Activated naive CD8-positive, alpha-beta T cell treated with anti-CD3 and anti-CD28 coated beads for 36 hours (primary cell): ENCODE measurements at places on chromosomes 3 and 15. TPM values are rescaled to one million over a fixed set of nuclear protein-coding genes. Genes with fewer than 3 reads are reported as not detected.
A peak's percentile ranks its signal among the peaks of the same experiment; 100 is the strongest.

DNA sequence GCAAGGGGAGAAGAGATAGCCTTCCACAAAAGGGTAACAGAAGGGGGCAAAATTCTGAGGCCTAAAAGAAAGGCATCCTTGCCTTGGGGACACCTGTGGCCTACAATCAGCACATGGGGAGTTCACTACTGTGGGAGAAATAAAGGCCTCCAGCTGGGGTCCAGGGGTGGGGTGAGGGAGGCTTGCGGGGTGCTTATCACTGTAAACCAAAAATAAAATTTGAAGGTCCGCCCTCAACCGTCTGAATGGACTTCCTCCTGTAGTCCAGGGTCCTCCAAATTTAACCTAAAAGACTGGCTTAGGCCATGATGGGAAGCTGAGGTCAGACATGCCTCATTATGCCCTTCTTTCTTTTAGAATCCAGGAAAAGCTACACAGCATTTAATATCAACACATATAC is 2.1 kb upstream of the POLR2M start:
- no peak for DNase-seq

DNA sequence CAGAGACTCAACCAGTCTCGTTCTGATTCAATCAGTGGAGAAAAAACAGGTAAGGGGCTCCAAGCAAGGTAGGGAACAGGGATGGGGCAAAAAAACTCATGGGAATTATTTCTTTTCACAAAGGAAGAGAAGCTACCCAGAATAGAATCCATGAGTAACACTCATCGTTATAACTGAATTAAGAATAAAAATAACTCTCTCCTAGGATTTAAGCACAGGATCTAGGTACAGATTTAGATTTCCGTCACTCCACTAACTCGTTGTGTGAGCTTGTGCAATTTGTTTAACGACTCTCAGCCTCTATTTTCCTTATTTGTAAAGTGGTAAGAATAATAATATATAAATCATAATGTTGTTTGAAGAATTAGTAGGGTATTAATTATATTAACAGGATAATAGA is 68.6 kb downstream of the ADAMTS9 start:
- DNase-seq = no peak

- DNase-seq = no peak
Measured at GRCh38 chr3:69827127-69827526, 87.9 kb downstream of the MITF start.

Gene TMIE
- total RNA-seq = 0.41 TPM

GRCh38 chr3:10357592-10358308 is 36.8 kb upstream of the SEC13 start:
- DNase-seq = no peak

- no peak for DNase-seq
Measured at GRCh38 chr15:63986751-63987341, 59.4 kb downstream of the DAPK2 start.

- DNase-seq = peak; percentile 77
Measured at GRCh38 chr3:46998121-46998851, 18.8 kb downstream of the NBEAL2 start.

- DNase-seq = peak; percentile 4
Measured at GRCh38 chr3:184156522-184156955, 1.4 kb downstream of the DVL3 start.

- no peak for DNase-seq
Measured at GRCh38 chr3:10568549-10568948, 63.2 kb upstream of the ATP2B2 start.
